ENCODE measurements at places on chromosomes 12 and 14.
A peak's percentile ranks its signal among the peaks of the same experiment; 100 is the strongest.

- DNase-seq = no peak
Observed at GRCh38 chr12:114671066-114671442, 12.9 kb downstream of the TBX3 start.

DNA sequence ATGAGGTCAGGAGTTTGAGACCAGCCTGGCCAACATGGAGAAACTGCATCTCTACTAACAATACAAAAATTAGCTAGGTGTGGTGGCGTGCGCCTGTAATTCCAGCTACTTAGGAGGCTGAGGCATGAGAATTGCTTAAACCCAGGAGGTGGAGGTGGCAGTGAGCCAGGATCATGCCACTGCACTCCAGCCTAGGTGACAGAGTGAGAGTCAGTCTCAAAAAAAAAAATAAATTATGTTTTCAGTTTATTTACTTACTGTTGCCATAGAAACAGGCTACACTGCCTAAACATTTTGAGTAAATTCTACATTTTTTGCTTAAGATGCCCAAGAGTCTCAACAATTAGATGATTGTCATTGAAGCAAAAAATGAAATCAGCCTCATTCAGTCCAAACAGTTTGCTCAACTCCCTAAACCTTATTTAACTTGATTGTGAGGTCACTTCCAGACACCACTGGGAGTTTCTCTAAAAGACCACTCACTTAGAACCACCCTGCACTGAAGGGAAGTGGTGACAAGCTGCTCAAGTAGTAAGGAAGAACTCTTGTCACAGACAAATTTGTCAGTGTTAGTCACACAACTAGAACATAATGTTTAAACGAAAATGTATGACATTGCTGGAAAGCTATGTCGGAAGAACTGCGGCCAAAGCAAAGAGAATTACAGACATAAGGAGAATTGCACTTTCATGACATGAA, 9.8 kb upstream of the GNPNAT1 start:
- DNase-seq = peak; percentile 61

DNA sequence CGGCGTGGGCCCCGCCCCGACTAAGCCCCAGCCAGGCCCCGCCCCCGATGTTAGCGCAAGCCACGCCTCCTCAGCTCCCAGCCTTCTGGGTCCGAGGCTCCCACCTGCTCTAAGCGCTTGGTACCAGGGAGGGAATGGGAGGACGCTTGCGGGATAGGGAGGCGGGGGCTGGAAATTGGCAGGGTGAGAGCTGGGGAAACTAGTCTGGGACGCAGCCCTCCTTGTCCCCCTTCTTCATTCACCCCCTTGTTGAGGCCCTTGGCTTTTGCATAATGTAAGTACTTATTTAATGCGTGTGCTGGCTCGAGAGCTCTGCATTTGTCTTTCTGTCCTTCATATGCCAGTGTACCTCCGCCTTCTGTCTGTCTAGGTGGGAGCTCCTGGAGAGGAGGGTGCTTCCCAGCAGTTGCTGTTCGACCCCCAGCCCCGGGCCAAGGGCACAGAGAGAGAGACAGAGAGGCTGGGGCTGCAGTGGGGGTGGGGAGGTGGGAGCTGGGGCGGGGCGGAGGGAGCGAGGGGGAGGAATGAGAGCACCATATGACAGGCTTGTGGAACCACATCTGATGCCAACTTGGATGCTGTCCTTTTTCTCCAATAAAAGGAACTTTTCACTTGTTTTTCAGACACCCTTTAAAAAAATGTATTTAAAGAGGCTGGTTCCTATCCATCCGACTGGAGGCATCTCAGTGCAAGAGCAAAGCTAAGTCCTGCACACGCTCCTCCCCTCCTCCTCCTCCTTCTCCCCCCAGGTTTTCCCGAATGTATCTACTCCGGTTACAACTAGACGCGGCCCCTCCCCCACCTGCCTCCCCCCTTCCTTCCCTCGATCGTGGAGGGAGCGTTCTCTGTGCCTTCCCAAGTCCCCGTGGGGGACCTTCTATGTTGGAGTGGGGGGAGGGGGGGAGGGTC, 25.6 kb upstream of the MAP1LC3B2 start:
- no peak for DNase-seq

DNA sequence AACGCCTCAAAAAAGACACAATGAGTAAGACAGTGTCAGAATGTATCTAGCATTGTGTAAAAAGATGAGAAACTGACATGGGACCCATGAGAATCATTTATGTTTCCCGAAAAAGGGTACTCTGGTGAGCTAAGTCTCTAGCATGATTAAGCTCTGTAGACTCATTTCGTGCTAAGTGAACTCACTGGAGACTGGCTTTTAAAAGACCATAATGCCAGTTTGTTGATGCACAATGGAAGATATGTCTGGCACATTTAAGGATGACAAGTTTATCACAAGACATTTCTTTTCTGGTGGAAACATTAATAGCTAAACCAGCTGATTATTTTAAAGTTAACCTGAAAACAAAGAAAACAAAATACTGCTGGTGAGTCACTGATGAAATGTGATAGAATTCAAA, 233.5 kb downstream of the SLC2A13 start:
- DNase-seq = no peak

DNA sequence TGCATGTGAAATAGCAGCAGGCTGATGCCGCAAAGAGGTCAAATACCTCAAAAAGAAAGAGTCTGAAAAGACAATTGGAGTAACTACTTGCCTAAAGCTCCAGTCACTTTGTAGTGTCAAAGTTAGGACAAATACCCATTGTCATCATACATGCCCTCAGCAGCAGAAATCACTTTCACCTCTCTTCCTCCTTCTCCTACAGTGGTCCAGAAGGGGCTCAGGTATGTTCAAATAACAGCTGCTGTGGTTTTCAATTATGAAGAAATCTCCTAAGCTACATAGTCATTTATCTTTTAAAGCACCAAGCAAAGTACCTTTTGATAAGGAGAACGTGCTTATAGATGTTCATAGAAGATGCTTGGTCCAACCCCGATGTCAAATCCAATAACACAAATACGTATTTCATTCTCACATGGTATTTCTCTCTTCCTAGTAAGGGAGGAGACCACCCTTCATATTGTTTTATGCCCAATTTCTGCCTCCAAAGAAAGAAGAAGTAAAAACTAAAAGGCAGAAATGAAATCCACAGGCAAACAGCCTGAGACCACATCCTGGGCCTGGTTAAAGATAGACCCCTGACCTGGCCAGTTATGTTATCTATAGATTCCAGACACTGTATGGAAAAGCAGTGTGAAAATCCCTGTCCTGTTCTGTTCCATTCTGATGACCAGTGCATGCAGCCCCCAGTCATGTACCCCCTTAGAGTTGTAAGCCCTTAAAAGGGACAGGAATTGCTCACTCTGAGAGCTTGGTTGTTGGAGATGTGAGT, 23.7 kb downstream of the GYS2 start:
- DNase-seq = no peak
